Activated T-helper 1 cell treated with Interleukin-2 at 50 U/mL for 16 hours (primary cell): ENCODE measurements at places on chromosomes 1 and 21.

DNA sequence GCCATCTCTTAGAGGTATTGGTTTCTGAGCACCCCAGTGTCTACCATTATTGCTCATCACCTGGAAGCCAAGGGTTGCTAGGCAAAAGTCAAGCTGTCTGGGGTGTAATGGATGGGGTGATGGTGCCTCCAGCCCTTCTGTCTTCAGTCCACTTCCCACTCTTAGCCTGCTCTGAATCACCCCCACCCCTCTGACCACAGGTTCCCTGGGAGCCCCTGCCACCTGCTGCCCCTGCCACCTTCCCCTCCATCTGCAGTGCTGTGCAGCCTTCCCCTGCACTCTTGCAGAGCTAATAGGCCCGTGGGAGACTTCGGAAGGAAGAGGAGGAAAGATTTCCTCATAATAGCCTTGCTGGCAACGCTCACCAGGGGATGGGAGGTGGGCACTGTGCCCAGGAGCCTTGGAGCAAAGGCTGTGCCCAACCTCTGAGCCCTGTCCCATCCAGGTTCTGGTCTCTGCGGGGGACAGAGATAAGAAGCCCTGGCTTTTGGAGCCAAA, 35.5 kb downstream of the CAPN2 start:
- no peak for DNase-seq

DNA sequence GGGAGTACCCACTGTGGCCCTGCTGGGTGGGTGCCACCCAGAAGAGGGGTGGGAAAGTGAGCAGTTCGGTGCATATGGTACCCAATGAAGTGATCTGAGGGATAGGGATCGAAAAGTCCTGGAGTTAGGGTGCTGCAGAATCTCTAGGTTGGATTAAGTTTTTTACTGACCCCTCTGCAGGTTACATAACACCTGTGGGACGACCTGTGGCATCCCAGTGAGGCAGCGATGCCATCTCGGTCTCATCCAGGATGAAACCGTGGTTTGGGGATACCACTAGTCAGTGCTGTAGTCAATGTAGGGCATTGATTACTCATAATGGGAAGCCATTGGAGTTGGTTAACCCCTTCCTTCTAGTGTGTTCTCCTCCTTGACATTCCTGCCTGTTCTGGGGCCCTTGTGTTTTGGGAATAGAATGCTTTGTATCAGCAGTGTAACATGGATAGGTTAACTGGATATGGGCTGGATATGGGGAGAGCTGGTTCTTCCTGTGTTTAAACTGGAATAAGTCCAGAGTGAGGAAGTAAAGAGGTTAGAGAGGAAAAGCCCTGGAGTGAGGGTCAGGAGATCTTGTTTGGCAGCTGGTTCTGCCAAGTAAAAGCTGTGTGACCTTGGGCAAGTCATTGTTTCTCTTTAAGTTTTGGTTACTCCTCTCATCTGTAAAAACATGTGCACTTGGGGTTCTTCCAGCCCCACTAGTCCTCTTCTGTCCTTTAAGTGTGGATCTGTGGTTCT, 42.8 kb upstream of the ATF3 start:
- no peak for DNase-seq

GRCh38 chr1:94111879-94112278, 9.1 kb downstream of the ABCA4 start:
- DNase-seq, result no peak

DNA sequence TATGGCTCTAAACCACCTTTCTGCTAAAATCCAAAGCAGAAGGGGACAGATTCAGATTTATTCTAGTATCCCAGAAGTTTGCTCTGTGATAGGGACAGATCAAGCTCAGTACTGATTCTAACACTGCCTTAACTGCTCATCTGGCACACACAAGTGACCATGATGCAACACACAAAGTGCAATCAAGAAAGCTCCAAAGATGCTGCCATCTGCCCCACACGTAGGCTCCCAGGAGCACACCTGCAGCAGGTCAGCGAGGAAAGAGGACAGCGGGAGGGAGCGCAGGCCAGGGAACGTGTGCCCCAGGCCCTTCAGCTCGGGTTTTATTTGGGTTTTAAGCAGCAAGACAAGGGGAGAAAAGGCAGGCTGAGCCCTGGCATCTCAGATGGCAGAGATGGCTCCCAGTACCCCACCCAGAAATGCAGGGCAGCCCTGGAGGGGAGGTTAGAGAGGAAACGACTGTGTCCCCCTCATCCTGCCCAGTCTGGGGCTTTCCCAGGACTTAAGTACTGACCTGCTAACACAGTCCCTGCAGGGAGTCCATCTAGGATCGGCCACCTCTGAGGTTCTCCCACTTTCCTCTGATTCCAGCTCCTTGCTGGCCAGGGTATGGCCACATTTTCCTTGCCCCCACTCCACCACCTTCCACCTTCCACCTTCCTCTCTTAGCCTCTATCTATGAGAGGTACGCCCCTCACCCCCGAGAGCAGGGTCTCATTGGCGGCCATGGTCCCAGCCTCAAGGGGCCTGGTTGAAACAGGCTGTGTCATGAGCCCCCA, 1.2 kb downstream of the TRIM11 start:
- DNase-seq, result no peak

- DNase-seq, result peak; percentile 15
These were observed 29.0 kb upstream of the KHDRBS1 start for GRCh38 chr1:31984419-31985347.

DNA sequence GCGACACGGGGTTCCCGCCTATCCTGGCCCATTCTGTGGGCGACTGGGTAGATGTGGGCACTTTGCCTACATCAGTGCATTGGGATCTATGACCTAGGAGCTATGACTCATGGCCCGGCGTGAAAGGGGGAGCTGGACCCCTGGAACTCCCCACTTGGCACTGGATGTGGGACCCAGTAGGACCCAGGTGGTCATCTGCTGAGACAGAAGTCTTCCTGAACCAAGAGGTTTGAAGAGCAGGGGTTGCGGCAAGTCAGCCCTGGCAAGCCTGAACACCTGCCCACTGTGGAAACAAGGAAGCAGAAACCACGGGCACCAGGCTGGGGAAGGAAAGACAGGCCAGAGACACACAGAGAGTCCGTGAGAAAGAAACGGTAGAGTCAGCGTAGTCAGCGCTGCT, 656.7 kb downstream of the AJAP1 start:
- DNase-seq, result no peak

DNA sequence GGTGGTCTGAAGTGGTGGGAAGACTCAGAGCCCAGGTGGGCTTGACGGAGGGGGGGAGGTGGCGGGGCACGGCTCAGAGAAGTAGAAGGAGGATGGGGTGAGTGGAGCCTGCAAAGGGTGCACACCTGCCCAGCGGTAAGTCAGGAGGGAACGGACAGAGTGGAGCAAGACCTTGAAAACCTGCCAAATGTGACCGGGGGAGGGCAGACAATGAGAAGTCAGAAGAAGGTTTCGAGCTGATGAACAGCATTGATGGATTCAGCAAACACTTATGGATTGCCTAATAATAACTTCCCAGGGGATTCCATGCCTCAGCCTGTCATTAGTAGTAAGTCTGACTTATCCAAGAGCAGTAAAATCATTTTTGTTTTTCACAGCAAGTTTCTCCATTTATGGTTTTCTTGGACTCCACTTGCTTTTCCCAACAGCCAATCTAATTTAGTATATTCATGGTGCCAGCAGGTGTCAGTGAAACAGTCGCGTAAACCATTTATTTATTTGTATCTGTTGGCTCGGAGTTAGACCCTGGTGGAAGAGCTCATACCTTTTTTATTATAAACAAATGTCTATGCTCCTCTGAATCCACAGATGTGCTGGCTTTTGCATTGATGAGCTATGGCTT, 279.1 kb downstream of the PCP4 start:
- no peak for DNase-seq

- no peak for DNase-seq
These were observed 16.4 kb downstream of the INPP5B start for GRCh38 chr1:37930246-37931101.

GRCh38 chr1:109181085-109181806, 32.5 kb upstream of the SARS1 start:
- DNase-seq, result no peak

DNA sequence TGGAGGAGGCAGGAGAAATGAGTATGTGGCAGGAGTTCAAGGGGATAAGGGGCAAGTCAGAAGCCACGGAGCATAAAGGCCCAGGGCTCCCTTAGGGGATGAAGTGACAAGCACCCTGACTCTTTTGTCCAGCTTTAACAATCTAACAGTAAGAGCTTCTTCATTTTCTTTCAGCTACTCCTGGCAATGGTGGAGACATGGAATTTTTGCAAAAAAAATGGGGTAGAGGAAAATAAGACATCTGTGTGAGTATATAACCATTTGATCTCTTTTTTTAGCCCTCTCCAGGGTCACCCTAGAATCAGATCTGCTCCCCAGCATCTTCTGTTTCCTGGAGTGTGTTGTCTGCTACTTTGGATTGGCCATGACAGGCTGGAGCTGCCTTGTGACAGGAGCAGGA, 47.1 kb downstream of the ZNF697 start:
- DNase-seq, result no peak

DNA sequence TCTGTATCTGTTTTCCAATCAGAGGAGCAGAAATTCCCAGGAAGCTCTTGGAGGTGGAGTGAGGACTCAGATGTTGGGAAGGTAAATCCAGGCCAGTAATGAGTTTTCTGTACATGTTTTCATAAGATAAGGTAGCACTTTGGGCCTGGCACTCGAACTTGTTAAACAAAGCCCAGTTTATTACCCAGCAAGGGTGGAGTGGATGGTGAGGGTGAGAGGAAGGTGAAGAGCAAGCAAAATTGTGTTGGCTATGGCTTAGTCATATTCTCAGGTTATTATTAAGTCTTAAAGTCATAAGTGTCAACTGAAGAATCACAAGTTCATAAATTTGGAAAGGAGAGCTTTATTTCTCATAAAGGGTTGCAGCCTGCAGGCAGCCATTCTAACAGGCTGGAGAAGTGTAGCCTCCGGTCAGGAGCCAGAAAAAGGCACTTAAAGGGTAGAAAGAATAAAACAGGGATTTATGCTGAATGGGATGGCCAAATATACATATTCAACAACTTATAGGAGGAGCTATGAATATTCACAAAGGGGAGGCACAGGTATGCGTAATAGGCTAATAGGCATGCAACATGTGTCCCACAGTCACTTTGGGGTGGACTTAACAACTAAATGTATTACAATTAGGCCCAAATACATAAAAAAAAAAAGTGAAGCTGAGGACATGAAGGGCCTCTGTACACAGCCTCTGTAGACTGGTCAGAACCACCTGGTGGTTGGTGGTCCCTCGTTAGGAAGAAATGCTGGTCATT, 523.9 kb downstream of the LMO4 start:
- no peak for DNase-seq

DNA sequence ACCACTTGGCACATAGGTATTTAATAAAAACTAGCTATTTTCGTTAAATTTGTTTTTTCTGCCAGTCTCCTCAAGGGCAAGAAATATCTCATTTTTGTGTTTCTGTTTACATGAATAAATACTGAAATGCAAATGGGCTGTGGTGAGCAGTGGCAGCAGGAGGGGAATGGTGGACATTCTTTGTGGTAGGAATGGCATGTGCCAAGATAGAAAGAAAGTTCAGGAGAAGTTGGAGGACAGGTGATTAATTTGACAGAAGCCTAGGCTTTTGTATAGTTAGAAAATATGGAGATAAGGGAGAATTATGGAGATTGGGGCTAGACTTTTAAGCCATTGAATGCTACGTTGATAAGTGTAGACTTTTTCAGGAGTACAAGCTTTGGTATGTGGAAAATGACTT, 8.6 kb downstream of the RAP1A start:
- DNase-seq, result no peak

DNA sequence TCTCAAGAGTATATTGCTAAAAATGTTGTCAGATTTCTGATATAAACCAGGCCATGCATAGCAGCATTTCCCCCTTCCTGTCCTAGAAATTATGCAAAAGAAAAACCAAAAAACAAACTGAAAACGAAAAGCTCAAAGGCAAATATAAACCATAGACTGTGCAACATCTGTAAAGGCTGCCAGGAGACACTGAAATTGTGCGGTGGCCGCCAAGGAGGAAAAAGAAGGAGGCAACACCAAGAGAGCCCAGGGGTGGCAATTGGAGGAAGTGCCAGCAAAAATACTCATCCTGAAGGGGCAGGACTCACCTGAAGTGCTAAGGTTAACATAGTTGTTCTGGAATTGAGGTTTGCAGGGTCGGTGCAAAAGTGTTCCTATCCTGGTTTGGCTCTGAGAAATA, 92.0 kb downstream of the RWDD3 start:
- no peak for DNase-seq

GRCh38 chr1:50913954-50914353, 46.1 kb downstream of the FAF1 start:
- DNase-seq, result no peak

- no peak for DNase-seq
These were observed 27.2 kb downstream of the SYT6 start for GRCh38 chr1:114126261-114127095.

GRCh38 chr1:171640225-171640624, 12.3 kb downstream of the MYOC start:
- DNase-seq, result no peak

DNA sequence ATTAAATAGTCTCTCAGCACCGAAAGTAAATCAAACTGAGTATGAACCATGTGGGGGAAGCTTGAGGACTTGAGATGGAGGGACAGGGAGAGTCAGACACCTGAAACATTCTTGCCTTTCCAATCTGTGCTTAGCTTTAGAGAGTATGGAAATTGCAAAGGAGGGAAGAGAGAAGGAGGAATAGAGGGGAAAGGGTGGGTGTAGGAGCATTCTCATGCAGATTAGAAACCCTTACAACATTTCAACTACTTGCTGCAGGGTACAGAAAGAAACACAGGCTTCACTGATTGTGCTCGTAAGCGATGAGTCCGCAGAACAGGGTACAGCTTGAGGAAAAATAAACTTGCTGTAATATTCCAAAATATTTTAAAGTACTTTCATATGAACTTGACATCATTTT, 73.8 kb downstream of the NIBAN1 start:
- DNase-seq, result no peak

DNA sequence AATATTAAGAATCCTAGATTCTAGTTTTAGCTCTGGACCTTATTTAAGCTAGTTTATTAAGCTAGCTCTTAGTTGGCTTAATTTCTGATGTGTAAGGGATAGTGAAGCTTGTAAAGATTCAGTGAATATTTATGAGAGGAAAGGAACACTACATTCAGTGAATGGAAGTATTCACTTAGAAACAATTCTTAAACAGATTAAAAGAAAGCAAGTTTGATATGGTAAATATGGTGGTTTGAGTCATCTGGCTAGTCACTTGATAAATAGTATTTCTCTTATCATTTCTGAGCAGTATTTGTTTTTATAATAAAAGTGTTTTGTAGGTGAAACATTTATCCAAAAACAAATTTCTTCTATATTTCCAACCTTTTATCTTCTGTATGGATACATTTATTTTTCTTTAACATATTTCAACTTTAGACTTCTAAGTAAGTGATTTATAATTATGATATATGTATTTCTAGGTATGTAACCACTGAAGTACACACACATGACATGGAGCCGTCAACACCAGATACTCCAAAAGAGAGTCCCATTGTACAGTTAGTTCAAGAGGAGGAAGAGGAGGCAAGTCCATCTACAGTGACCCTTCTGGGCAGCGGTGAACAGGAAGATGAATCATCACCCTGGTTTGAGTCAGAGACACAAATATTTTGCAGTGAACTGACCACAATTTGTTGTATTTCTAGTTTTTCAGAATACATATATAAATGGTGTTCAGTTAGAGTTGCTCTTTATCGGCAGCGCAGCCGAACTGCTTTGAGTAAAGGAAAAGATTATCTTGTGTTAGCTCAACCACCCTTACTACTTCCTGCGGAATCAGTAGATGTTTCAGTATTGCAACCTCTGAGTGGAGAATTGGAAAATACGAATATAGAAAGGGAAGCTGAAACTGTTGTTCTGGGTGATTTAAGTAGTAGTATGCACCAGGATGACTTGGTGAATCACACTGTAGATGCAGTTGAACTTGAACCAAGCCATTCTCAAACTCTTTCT, 55.6 kb downstream of the SUCO start:
- DNase-seq, result no peak
